ENCODE measurements at places on chromosomes 3 and 15.

- DNase-seq = no peak
Observed at GRCh38 chr15:82530006-82530405, 10.3 kb downstream of the RPS17 start.

GRCh38 chr15:98735895-98736617 is 87.7 kb downstream of the IGF1R start:
- DNase-seq = no peak

DNA sequence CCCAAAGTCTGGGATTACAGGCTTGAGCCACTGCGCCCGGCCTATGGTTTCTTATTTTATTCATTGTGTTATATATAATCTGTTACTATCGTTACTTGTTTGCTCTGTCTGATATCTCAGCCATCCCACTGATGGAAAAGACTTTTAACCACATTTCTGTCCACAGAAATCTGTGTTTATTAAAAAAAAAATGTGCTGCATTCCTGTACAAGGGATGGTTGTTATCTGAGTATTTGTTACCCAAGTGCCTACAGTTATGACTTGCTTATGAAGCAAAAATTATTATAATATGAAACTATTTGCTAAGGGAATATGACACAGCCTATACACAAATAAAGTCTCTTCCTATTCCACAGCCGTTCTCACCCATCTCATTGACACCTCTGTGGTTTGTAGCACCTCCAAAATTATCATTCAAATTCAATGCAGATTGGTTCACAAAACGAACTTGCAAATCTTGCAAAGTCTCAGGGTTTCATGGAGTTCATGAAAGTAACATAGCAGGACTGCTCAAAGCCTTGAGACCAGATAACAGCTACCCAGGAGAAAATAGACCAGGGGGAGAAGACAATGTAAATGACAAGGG is 47.4 kb upstream of the UBE2E1 start:
- DNase-seq = no peak

- no peak for DNase-seq
Observed at GRCh38 chr3:191355406-191355805, 25.1 kb upstream of the UTS2B start.

- no peak for DNase-seq
Observed at GRCh38 chr15:98676586-98677270, 28.4 kb downstream of the IGF1R start.

- no peak for DNase-seq
Observed at GRCh38 chr3:89586256-89586655, 478.8 kb downstream of the EPHA3 start.

DNA sequence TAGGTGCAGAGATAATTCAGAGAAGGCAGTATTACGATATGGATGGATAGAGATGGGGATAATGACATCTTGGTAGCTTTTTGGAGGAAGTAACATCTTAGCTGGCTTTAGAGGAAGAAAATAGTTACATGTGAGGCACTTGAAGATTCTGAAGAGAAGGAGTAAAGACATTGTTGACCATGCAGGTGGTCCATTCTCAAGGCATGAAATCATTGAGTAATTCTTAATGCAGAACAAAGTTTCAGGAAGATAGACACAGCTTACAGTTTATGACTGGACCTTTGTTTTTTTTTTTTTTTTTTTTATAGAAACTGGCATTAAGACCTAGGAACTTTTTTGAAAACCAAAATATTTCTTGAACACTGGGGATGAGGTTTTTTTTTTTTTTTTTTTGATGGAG is 28.2 kb downstream of the MBNL1 start:
- DNase-seq = no peak

GRCh38 chr3:123104550-123104949 is 37.7 kb downstream of the PDIA5 start:
- DNase-seq = no peak

DNA sequence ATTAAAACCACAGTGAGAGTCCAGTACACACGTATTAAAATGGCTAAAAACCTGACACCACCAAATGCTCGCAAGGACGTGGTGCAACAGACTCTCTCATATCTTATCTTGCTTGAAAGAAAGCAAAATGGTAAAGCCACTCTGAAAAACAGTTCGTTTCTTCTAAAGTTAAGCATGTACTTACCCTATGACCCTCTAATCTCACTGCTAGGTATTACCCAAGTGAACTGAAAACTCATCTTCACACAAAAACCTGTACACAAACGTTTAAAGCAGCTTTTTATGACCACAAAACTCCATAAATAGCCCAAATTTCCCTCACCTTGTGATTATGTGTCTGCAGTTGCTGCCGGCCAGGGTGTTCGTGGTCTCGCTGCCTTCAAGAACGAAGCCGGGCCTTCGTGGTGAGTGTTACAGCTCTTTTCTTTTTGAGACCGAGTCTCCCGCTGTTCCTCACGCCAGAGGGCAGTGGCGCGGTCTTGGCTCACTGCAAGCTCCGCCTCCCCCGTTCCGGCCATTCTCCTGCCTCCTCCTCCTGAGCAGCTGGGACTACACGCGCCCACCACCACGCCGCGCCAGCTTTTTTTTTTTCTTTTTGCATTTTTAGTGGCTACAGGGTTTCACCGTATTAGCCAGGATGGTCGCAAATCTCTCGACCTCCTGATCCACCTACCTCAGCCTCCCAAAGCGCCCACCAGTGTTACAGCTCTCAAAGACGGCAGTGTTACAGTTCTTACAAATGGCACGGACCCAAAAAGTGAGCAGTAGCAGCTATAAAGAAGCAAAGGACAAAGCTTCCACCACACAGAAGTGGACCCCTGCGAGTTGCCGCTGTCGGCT is 165.4 kb downstream of the TJP1 start:
- peak; percentile 32 for DNase-seq

Data from prostate gland (tissue), 2 donors.